ENCODE measurements at places on chromosomes 5 and 9.

DNA sequence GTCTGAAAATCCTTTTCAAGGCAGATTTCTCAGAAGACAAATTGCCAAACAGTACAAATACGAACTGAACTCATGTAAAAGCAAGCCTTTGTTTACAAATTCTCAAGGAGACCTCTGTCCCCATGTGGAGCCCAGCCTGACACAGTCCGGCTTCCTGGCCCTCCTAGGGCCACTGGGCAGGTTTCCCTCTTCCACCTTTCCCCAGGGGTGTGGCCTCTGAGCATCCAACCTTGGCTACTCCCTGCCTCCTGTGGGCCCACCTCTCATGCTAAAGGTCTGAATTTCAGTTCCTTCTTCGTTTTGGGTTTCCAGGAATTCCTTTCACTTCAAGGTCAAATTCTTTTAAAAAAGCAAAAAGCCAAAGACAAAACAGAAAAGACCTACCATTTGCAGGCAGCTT, 10.1 kb downstream of the DAP start:
- DNase-seq = no peak

DNA sequence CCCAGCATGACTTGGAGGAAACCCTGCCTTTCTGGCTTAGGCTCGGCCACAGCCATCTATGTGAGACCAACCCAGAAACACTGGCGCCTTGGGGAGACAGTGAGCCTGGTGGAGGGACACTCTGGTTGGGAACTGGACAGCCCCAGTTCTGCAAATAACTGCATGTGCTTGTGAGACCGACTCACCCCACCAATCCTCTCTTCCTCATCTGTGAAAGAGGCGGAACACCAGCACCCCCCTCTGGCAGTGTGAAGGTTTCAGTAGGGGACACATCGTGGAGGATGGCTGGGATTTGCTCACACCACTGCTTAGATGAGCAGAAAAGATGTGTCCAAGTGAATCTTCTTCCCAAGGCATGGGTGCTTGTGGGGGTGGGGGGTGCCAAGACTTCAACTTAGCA, 43.4 kb upstream of the N4BP3 start:
- DNase-seq = no peak

GRCh38 chr9:93699650-93700049, 123.3 kb downstream of the PHF2 start:
- no peak for DNase-seq

GRCh38 chr9:102354041-102354440, 615.6 kb upstream of the GRIN3A start:
- DNase-seq = no peak
